Activated CD8-positive, alpha-beta memory T cell treated with anti-CD3 and anti-CD28 coated beads, Interleukin-2, amount 50 U/mL, for 4 hours (primary cell): ENCODE measurements at places on chromosomes 1 and 21.
A peak's percentile ranks its signal among the peaks of the same experiment; 100 is the strongest.

- no peak for DNase-seq
Observed at GRCh38 chr1:3891329-3891865, 8.7 kb downstream of the C1orf174 start.

GRCh38 chr1:74333244-74333643 is 98.1 kb downstream of the TNNI3K start:
- DNase-seq, result no peak

DNA sequence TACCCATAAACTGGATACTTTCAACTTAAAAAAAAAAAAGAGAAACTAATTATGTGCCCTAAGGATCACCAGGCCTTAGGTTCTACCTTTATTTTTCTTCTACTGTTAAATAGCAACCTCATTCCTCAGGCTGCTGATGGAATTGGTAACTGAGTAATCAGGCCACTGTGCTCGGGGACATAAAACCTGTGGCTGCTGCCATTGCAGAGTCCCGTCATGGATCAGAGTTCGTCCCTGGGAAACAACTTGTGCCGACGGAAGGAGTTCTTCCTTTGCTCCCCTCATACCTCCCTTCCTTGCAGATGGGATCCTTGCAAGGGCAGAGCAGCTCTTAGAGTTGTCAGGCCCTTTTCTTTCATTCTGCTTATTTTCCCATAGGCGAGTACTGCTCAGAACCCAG is 123.6 kb downstream of the PBX1 start:
- DNase-seq, result no peak

DNA sequence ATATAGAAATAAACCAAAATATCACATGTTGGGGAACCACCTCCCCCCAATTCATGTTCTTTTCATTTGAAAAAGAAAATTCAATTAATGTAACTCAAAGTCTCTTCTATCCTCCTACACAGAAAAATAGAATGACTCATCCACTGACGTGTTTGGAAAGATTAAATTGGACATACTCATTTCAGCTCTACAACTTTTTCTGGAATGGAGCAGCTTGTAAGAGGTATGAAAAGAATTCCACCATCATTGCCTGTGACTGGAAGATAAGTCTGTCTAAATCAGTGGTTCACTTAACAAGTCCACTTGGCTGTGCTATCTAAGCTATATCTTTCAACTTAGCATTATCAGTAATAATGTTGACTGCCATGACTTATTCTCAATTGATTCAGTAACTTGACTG is 702.3 kb downstream of the BRINP3 start:
- no peak for DNase-seq

- DNase-seq, result no peak
Observed at GRCh38 chr1:28577052-28577678, 14.9 kb upstream of the RAB42 start.

DNA sequence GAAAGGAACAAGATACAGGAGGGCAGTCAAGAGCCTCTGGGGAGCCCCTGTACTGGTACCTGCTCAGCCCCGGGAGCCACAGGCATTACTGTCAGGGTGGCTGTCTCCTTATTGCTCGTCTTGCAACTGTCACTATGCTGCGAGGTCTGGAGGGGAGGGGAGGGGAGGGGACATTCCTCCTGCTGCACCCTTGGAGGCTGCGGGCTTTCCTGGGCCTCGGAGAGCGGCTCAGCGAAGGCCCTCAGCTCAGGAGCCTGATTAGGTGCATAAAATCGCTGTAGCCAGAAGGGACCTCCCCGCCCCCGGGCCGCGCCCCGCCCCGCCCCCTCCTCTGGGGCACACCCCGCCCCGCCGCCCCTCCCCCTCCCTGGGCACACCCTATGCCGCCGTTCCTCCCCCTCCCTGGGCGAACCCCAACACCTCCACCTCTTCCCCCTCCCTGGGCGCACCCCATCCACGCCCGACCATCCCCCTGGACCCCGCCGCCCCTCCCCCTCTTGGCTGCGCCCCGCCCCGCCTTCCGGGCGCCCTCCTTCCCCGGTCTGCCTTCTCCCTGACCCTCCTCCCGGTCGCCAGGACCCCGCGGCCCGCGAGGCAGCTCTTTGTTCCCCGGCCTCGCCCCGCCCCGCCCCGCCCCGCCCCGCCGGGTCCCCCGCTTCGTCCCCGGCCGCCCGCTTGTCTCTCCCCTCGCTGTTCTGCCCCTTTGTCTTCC is 35.5 kb downstream of the CACHD1 start:
- peak; percentile 56 for DNase-seq

GRCh38 chr1:230199554-230199953 is 132.5 kb downstream of the GALNT2 start:
- no peak for DNase-seq

DNA sequence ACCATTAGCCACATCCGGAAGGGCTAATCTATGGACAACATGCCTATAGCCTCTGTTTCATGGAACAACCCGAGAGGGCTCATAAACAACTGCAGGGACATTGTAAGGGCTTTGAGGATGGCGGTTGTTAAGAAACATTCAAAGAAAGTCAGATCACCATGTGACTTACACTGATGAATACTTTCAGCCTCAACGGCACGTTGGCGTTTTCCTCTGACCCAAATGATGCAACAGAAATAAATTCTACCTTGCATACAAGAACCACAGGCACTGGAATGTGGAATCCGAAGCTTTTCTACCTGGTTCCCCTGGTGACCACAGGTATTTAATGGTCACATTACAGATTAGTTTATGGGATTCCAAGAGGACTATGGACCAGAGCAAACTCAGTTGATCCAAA is 107.0 kb downstream of the CLIC6 start:
- DNase-seq, result no peak

- DNase-seq, result no peak
Observed at GRCh38 chr1:111241797-111242196, 14.3 kb downstream of the CHI3L2 start.

DNA sequence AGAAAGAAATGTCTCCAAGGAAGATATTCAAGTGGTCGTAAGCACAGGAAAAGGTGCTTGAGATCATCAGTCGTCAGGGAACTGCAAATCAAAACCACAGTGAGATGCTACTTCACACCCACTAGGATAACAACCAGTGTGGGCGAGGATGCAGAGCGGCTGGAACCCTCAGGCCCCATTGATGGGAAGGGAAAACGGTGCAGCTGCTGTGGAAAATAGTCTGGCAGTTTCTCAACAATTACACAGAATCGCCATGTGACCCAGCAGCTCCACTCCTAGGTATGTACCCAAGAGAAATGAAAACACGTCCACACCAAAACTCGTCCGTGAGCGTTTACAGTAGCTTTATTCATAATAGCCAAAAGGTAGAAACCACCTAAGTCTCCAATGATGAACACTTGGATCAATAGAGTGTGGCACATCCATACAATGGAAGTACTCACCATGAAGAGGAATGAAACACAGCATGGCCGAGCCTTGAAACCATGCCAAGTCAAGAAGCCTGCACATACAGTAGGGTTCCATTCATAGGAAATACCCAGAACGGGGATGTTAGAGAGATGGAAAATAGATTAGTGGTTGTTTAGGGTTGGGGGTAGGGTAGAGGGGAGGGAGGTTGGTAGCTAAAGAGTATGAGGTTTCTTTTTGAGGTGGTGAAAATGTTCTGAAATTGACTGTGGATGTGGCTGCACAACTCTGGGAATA is 6.1 kb downstream of the DFFB start:
- no peak for DNase-seq

DNA sequence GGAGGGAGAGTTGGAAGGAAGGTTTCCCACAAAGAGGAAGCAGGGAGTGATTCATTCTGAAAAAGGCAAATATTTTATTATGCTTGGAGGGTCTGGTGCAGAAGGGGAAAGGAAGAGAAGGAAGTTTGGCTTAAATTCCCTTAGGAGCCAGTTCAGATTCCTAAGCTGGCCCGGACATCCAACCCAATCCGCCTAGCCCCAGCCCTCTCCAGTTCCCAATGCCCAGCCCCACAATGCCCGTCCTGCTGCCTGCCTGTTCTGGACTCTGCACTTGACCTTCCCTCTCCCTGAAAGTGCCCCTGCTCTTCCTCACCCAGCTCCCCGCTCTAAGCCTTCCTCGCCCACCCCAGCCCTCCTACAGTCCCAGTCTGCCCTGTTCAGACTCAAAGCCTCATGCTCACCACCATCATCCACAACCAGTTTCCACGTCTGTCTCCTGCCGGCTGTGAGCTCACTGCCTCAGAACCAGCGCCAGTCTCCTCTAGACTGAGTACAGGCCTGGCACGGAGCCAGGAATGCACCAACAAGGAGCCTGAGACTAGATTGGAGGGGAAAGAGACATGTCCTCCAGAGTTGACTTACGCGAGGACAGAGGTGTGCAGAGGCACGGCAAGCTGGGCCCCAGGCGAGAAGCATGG is 18.9 kb downstream of the CAPN2 start:
- no peak for DNase-seq

GRCh38 chr1:151920149-151920548 is 10.8 kb upstream of the THEM4 start:
- no peak for DNase-seq

DNA sequence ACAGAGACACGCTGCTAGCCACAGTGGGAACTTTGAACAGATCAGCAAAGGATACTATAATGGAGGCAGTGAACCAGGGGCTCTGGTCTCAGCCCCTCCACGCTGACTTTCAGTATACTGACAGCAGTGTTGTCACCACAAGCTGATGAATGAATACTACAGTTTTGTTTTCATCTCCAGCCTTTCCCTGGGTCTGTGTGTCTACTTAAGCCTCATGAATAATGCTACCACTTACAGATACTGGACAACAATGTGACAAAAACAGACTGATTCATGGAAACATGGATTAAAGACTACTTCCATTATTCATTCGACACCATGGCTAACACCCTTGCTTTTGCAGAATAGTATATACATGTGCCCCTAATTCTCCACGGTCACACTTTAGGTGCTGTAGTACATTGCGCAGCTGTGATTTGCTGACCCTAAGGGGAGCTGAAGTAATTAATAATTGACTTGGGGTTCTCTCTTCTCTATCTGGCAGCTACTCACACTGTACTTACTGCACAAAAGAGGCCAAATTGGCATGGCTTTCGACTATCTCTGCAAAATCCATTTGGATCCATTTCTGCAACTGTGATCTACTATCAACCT is 203.2 kb upstream of the LYPLAL1 start:
- DNase-seq, result no peak

DNA sequence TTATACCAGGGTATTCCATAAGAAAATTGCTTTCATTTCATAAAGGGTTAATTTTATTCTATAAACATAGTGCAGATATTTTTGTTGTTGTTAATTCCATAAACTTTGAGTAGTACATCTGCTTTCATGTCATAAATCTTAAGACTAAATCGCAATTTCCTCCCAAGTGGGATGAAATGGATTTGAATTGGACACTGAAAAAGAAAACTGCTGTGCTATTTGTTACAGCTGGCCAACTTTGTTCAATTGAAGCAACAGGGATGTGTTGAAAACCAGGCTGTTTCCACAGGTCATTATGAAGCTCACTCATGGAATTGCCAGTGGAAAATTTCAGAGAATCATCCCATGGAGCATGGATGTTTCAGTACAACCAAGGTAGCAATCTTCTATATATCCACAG is 252.5 kb upstream of the RGS18 start:
- no peak for DNase-seq

DNA sequence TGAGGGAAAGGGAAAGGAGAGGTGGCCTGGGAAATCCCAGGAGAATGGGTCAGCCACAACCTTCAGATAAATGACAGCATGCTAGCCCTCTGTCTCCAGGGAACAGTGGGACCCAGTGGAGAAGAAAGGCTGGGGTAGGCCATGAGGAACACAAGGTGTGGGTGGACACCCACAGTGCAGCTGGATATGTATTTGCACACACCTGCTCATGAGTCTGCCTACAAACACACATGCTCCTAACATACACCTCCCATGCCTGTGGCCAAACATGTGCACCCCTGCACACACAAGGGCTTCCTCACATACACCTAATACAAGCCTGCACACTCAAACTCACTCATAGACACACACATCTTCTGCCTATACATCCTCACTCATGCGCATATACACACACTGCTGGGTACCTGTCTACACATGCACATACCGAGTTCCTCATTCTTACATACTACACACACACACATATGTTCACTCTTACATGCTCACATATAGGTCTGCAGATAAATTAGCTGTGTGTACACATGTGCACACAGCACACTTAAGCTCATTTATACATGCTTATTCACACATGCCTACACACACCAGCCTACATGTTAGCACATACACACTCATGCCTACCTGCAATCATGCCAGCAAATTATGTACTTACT is 3.6 kb downstream of the C1orf216 start:
- DNase-seq, result no peak

GRCh38 chr21:44332383-44332782 is 6.8 kb downstream of the CFAP410 start:
- DNase-seq, result no peak

GRCh38 chr1:110350360-110350759 is 11.2 kb downstream of the RBM15 start:
- DNase-seq, result no peak

DNA sequence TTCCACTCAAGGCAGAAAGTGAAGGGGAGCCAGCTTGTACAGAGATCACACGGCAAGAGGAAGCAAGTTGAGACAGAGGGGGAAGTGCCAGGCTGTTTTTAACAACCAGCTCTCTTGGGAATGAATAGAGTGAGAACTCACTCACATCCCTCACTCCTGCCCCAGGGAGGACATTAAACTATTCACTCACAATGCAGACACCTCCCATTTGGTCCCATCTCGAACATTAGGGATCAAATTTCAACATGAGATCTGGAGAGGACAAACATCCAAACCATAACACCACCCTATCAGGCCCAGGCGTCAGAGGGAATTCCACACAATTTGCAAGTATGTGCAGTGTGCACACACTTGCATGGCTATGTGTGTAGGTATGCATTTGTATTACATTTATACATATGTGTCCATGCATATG is 62.7 kb downstream of the DMAP1 start:
- DNase-seq, result no peak

DNA sequence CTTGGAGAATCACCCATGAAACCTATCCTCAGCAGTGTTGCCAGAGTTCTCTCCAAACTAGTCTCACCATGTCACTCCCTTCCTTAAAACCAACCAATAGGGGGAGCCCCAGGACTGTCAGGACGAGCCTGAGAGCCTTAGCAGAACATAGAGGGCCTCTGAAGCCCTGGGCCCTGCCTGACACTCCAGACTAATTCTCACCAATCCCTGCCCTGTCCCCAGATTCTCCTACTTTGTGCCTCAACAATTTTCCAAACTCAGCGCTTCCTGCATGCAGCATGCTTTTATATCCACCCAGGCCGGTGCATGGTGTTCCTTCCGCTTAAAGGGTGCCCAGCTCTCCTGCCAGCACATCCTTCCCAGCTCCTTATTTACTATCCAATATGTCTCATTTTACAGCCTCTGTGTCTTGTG is 42.7 kb downstream of the HSD3B1 start:
- DNase-seq, result no peak

- no peak for DNase-seq
Observed at GRCh38 chr21:28657566-28657965, 335.1 kb downstream of the LTN1 start.

GRCh38 chr1:247415423-247416361 is at the start of gene NLRP3:
TSS of gene NLRP3 (plus strand) at chr1:247416173. CDS start at chr1:247418801, 2,628 bp downstream.
- DNase-seq, result peak; percentile 45
